ENCODE measurements at places on chromosomes 7 and 10. TPM values are rescaled to one million over a fixed set of nuclear protein-coding genes. Genes with fewer than 3 reads are reported as not detected.

The CYP26C1 gene
- total RNA-seq = 0.65 TPM

The NOBOX gene
- not detected for total RNA-seq

GRCh38 chr7:108618056-108618455, 48.4 kb downstream of the DNAJB9 start:
- DNase-seq = no peak

GRCh38 chr7:67311901-67312300, 315.3 kb downstream of the TYW1 start:
- DNase-seq = peak; percentile 7

DNA sequence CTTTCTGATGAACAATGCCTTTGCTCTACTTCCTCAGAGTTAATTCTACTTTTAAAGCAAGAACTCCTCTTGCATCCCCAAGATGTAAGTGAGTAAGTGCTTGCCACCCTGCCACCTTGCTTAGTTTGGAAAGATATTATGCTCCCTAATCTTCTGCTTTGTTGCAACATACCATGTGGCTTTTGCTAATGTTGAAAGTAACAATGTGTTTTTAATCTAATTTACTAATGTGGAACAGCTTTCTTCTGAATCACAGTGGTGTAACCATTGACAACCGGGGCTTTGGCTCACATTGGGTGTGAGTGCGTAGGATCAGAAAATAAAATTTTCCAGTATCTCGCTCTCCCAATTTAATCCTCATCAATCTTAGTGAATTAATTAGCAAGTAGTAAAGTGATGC, 254.1 kb upstream of the PTER start:
- peak; percentile 61 for DNase-seq

DNA sequence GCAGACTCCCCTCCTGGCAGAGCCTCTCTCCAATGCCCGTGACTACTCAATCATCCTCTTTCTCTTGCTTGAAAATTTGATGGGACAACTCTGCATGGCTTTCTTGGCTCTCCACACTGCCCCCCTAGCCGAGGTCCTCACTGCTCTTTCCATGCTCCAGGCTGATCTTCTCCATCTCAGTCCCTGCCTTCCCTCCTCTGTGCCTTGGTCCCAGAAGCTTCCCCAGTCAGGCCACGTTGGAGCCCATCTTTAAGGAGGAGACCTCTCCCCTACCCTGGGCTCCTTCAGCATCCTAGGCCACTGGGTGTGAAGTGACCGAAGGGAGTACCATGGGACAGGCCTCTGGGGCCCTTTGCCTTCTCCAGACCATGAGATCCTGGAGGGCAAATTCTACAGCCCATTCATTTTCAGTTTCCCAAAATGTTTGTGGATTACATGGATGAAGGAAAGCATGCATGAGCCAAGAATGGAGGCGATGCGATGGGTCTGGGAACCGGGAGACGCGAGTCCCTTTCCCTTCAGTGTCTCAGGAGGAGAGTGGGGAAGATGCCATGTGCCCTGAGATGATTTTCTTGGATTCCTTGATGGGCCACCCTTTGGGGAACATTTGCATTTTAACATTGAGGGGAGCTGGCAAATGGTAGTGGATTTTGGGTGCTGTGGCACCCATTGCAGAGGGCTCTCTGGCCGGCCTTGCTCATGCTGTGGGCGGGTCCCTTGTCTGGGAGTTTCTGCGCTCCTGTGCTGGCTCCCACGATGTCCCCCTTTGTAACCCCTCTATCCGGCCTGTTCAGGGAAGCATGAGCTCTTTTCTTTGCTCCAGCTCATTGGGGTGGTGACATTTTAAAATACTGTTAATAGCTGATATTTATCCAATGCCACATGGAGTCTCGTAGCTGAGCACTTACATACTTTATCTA, 376.6 kb downstream of the RPS24 start:
- no peak for DNase-seq

The MBL2 gene
- not detected for total RNA-seq

- peak; percentile 81 for DNase-seq
Observed at GRCh38 chr7:87797798-87798403, 78.3 kb downstream of the SLC25A40 start.

DNA sequence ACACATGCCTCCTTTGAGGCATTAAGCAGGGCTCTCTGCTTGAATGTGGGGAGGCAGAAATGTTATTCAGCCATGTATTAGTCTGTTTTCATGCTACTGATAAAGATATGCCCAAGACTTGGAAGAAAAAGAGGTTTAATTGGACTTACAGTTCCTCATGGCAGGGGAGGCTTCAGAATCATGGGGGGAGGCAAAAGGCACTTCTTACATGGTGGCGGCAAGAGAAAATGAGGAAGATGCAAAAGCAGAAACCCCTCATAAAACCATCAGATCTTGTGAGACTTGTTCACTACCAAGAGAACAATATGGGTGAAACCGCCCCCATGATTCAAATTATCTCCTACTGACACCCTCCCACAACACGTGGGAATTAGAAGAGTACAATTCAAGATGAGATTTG, 37.9 kb downstream of the ST7 start:
- DNase-seq = no peak

The PDZD7 gene
- 4.7 TPM for total RNA-seq

- no peak for DNase-seq
Observed at GRCh38 chr10:50431133-50431532, 179.8 kb upstream of the ASAH2 start.

The UTF1 gene
- total RNA-seq = not detected

DNA sequence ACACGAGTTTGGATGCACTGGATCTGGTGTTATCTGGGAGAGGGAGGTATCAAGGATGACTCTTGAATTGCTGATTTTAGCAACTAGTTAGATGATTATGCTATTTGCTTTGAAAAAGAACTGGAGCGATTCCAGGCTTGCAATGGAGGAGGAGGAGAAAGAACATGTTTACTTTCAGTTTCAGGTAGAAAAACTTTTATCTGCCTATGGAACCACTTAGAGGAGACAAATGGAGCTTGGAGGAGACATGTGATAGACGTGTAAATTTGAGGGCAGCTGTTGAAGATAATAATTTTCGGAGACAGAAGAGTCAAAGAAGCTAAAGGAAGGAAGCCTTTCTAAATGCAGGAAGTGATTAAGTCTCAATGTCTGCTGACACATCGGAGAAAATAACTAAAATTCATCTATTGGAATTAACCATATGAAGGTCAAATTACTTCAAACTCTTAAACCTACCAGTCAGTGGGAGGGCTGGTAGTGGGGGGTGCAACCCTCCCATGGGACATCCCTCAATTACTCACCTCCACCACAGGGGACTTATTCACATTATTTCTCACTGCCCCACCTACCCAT, 56.4 kb upstream of the GNAI1 start:
- peak; percentile 22 for DNase-seq

DNA sequence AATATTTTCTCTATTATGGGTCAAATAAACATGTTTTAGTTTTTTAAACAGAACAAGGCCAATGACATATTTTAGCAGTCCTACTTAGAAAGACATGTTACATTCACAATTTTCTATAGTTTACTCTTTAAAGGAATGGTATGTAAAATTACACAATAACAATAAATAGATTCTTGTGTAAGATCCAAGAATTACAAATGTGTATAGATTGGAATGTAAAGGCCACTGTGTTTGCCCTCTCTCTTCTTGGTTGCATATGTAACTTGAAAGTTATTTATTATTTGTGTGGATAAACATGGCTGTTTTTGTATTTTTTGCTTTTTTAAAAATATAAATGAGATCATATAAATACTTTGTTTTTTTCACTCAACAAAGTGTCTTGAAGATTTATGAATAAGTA, 979.3 kb upstream of the CELF2 start:
- DNase-seq = no peak

GRCh38 chr7:117772421-117772820, 100.8 kb downstream of the CTTNBP2 start:
- DNase-seq = peak; percentile 92

- DNase-seq = no peak
Observed at GRCh38 chr7:47502240-47502877, 79.6 kb downstream of the TNS3 start.

GRCh38 chr10:5490032-5490431, 9.3 kb downstream of the CALML5 start:
- DNase-seq = no peak

- no peak for DNase-seq
Observed at GRCh38 chr10:55750458-55750857, 610.6 kb downstream of the ZWINT start.

The SORCS3 gene
- 0.70 TPM for total RNA-seq

GRCh38 chr7:54802841-54803240, 43.8 kb upstream of the SEC61G start:
- peak; percentile 46 for DNase-seq

DNA sequence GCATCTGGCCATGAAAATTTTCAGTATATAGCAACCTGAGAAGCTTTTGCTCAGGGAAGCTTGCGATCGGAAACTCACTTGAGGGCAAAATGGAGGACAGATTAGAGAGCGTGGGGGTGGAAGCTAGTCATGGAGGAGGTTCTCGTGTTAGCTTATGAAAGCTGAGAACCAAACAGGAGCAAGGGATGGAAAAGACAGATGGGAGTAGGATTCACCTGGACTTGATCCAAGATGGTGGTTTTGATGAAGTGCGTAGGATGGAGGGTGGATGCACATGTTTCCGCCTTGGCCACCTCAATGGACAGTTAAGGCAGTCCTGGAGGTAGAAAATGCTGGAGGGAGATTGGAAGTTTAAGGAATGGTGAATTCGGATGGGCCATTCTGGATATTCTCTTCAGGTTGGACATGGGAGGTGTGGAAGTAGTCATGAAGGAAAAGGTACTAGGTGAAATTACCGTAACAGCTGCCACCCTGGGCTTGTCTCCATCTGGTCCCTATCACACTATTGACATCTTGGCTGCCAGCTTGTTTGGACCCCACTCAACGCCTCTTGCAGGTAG, 6.3 kb upstream of the C10orf95 start:
- no peak for DNase-seq

DNA sequence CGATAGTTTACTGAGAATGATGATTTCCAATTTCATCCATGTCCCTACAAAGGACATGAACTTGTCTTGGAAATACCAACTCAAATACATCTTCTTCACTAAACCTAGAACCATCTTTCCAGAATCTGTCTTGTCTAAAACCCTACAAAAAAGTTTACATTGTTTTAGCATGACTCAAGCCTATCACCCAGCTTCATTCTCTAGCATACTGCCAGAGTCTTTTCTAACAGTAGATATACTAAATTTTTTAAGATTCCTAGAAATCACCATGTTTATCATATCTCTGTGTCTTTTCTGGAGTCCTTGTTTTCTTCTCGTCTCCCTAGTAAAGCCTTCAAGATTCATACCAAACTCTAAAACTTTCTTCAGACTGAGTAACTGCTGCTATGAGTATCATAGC, 129.7 kb downstream of the SEMA3E start:
- DNase-seq = no peak

GRCh38 chr10:128073890-128074289, 52.3 kb downstream of the MKI67 start:
- DNase-seq = no peak

- DNase-seq = no peak
Observed at GRCh38 chr10:20133669-20134189, 317.5 kb downstream of the PLXDC2 start.

The TRIM4 gene
- 21.2 TPM for total RNA-seq

The CHAT gene
- not detected for total RNA-seq

- peak; percentile 26 for DNase-seq
Observed at GRCh38 chr7:106870983-106871410, 5.9 kb downstream of the PIK3CG start.

The SEMA4G gene
- 7.0 TPM for total RNA-seq

The FAM149B1 gene
- total RNA-seq = 18.9 TPM

The TACR2 gene
- 0.05 TPM for total RNA-seq

DNA sequence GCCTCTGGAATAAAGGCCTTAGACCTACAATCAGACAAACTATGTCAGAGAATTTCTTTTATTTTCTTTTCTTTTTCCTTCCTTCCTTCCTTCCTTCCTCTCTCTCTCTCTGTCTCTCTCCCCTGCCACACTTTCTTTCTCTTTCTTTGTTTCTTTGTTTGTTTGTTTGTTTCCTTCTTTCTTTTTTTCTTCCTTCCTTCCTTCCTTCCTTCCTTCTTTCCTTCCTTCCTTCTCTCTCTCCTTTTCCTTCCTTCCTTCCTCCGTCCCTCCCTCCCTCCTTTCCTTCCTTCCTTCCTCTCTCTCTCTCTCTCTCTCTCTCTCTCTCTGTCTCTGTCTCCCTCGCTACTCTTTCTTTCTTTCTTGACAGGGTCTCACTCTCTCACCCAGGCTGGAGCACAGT, 242.6 kb downstream of the GATA3 start:
- DNase-seq = no peak

GRCh38 chr7:85090919-85091564, 95.8 kb downstream of the SEMA3D start:
- no peak for DNase-seq

DNA sequence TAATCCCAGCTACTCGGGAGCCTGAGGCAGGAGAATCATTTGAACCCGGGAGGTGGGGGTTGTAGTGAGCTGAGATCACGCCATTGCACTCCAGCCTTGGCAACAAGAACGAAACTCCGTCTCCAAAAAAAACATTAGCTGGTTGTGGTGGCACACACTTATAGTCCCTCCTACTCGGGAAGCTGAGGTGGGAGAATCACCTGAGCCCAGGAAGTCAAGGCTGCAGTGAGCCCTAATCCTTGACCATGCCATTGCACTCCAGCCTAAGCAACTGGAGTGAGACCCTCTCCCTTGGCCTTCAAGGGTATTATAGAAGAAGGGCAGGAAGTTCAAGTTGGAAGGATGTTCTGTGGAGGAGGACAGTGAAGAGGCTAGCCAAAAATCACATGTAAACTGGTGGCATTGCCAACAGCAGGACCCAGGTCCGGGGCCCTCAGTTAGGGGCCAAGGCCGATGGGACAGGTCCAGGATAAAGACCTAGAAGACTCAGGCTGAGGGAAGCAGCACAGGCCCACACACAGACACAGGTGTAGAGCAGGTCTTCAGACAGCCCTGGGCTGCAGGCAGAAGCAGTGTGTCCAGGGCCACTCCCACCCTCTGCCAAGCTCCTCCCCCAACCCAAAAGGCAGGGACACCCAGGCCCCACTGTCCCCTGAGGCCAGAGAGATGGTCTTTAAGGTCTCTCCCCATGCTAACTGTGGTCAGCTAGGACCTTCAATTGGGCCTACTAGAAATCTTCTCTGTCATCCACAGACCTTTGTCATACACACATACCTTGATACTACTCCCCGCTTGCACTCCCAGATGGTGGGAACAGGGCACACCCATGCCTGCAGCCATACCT, 8.4 kb upstream of the SAMD8 start:
- DNase-seq = no peak

DNA sequence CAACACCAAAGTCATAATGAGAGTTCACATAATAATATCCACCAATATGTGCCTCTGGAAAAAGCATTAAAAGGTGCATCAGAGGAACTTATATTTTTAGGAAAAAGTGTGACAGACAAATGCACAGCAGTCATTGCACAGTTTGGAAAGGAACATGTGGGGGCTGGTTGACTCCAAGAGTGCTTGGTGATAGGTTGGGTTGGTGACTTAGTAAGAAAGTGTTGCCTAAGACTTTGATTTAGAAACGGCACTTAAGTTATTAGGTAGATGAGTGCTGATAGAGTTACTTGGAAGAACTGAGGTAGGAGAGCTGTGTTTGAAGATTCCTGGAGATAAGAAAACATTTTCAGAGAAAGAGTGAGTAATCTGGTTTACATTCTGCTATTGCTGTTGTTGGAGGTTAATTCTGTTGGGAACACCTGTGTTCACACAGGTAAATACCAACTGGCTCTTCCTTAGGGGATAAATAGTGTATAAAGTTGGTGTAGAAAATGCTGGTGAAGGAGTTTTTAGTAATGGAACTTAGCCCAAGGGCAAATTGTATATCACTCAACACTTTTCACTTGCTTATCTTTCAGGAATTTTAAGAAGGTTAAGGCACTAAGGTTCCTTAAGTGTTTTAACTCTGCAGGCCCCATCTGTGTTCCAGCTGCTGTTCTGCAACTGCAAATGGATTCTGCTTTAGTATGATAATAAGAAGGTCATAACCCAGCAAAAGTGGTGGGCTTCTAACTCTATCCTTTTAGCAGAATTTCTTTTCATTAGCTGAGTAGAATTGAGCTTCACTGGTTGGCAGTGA, 196.1 kb downstream of the NSUN6 start:
- DNase-seq = no peak
